Right cardiac atrium (tissue), 5 donors: ENCODE measurements at places on chromosomes 7 and 10.

DNA sequence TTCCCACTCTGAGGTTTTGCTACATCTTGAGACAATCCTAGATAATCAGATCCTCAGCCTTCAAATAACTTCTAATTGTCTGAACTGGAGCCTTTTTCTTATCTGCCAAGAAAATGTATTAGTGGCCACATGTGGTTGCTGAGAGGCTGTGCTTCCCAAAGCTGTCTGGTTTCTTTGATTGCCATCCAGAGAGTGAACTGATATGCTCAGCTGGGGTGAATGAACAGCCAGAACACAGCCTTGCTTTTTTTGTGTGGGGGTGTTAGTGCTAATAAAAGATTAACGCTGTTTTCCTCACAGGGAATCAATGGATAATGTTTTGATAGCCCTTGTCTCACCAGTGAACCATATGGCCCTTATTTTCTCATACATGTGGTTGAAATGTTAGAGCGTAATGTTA, 66.9 kb downstream of the BBS9 start:
- DNase-seq: no peak

DNA sequence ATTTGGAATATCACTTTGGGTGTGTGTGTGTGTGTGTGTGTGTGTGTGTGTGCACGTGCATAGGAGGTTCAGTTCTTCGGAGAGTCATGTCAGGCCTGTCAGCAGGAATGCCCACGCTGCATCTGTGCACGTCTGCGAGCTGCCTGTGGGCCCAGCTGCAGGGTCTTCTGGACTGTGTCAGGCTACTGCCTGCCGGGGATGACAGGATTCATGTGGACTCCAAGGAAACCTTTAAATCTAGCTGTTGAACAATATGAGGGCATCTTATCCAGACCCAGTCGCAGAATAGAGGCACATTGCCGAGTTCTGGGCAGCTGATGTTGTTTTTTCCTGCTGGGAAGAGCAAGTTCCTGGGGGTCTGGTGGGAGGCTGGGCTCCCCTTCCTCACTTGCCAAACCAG, 19.0 kb downstream of the AQP1 start:
- peak; percentile 52 for DNase-seq

- DNase-seq: peak; percentile 94
Measured at GRCh38 chr10:47311932-47312662, 10.2 kb upstream of the GDF2 start.

DNA sequence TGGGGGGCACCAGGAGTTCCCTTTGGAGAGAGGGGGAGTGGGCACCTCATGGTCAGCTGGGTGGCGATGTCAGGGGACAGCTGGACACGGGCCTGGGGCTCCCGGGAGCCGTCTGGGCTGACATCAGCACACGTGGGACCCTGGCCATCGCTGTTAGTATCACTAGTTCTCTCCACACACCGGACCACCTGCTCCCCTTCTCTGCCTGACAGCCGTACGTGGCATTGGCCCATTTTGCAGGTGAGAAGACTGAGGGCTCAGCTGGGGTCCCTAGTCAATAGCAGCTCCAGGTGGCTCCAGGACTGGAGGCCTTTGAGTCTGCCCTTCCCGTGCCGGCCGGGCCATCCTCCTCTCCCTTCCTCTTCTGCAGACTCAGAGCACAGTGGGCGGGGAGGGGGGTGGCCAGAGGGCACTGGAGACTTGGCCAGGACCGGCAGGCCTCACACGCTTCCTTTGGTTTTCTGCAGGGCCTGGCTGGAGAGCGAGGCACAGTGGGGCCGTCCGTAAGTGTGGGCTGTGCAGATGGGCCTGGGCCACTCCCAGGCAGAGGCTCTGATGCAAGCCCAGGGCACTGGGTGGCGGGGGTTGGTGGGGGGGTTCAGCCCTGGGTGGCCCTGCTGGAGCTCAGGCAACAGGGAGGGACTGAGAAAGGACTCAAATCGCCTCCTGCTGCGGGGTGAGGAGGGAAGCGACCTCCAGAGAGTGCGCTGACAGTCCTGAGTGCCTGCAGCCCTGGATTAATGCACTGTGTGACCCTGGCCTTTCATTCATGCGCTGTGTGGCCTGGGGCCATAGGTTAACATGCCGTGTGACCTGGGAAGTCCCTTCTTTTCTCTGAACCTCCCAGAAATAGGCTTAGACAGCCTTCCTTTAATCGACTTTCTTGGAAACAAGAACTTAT, 78.2 kb downstream of the MYL10 start:
- peak; percentile 29 for DNase-seq

DNA sequence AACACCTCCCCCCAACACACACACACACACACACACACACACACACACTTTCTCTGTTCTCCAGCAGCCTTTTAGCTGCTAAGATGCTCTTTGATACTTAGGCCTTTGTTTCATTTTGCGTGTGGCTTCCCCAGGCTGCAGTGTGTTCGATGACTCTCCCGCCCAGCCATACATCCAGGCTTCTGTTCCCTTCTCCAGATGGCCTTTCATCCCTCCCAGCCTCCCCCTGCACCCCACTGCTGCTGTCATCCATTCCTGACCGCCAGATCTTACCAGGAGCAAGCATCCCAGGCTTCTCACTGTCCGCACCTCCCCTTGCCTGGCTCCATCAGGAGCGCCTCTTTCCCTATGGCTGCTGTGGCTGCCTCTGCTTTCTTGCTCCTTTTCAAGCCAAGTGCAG, 77.8 kb upstream of the PPIF start:
- no peak for DNase-seq

DNA sequence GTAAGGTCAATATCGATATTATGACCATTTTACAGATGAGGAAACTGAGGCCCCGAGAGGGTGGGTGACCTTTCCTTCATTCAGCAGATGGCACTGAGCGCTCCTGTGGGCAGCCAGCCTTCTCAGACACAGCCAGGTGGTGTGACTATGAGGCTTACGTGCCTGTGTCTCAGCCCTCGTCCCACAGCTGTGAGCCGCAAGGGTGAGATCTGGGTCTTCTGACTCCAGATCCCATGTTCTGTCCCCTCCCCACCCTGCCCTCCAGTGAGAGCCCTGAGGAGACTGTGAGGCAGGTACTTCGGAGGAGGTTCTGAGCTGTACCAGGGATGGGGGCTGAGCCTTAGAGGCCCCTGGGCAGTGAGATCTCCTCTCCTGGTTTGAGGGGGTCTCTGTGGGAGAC, 613.8 kb upstream of the FOXK1 start:
- no peak for DNase-seq

DNA sequence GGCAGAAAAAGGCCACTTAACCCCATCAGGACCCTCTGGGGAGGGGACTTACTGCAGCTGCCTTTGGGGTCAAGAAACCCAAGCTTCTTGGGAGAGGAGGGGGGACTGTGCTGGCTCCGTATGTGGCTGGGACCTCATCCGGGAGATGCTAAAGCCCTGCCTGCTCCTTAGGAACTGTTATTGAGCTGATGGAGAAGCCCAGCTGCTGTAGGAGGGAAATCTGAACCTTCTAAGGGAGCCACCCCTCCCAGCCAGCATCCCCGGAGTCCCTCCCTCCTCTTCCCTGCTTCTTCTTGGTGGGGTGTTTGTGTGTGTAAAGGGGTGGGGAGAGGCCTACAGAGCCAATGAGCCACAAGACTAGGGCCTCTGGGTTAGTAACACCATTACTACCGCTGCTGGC, 8.2 kb downstream of the KCNIP2 start:
- DNase-seq: no peak

- no peak for DNase-seq
Measured at GRCh38 chr10:110993024-110993693, 73.8 kb downstream of the SHOC2 start.

DNA sequence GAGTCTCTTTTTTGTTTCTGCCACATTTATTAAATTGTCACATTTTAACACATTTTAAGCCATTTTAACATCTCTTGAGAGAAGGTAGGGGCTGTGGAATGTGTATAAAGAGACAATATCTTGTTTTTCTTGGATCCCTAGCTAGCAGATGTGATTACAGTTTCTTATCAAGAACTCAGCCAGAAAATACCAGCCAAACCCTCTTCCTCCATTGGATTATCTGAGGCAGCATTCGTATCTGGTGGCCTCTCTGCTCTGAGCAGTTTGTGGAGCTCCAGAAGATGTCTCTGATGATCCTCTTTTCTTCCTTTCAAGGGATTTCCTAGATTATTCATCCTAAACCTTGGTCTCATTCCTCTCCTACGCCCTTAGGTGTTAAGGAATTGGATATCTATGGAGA, 35.3 kb upstream of the PFKFB3 start:
- DNase-seq: no peak

DNA sequence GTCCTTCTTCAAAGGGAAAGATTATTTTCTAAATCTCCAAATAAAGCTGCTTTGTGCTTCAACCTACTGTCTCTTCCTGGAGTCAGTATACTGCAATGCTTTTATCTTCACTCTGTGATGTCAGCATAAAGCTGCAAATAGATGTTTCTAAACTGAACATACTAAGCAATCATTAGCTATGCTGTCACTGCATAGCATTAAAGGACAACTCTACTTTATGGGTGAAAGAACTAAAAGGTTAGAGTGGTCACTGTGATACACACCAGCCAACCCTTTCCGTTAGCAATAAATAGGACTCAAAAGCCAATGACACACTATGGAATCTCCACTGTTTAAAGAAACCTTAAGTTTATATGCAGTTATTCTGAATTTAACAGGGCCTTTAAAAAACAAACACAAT, 1.8 kb downstream of the CCDC186 start:
- no peak for DNase-seq

- no peak for DNase-seq
Measured at GRCh38 chr7:106384373-106384772, 99.6 kb upstream of the NAMPT start.

DNA sequence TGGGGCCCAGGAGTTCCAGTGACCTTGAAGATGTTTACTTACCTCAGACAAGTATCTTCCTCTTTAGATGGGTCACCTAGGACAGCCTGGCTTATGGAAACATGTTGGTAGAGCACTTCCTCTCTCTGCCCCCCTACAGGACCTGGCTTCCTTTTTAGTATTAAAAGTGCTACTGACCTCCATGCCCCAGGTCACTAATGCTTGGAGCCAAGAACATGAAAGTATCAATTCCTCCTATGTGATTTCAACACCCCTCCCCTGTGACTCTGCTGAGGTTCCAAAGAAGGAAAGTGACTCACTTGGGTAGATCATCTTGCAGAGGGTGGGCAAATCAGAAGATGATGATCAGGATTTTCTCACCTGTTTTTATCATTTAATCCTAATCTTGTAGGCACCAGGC, 125.3 kb upstream of the CCDC6 start:
- no peak for DNase-seq

- DNase-seq: peak; percentile 79
Measured at GRCh38 chr7:131106681-131107336, 220.9 kb upstream of the MKLN1 start.

- DNase-seq: no peak
Measured at GRCh38 chr7:114941692-114942091, 19.8 kb downstream of the MDFIC start.

- no peak for DNase-seq
Measured at GRCh38 chr10:43962346-43963191, 313.9 kb upstream of the ZNF32 start.

DNA sequence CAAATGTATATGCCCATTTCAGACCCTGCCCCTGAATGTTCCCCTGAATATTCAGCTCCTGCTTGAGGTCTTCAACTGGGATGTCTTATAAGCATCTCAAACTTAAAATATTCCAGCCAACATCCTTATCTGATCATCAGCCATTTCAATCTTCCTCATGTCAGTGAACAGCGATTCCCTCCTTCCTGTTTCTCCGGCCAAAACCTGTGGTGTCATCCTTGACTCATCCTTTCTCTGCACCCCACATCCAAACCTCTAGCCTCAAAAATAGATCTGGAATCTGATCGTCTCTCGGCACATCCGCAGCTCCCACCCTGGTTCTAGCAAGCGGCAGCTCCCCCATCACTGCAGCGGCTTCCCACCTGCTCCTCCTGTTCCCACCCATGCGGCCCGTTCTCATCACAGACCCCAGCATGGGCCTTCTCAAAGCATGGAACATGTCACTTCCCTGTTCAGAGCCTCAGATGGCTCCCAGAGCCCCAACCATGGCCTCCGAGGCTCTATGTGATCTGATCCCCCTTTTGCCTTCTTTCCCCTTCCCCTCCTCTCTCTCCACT, 165.7 kb downstream of the HECW1 start:
- no peak for DNase-seq

- no peak for DNase-seq
Measured at GRCh38 chr7:23285657-23286646, 13.2 kb upstream of the MALSU1 start.

DNA sequence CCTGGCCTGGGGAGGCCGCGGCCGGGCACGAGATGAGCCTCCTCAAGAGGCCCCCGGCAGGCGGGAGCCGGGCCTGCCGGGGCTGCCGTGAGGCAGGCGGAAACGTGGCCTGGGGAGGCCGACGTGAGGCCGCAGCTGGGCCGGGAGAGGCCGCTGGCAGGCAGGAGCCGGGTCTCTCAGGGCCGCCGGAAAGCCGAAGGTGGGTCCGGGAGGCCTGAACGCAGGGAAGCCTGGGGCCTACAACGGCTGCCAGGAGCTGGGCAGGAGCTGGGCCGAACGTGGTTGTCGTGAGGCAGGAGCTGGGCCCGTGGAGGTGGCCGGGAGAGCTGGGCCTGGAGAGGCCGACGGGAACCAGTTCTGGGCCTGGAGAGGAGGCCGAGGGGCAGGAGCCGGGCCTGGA, 171.9 kb downstream of the TPST1 start:
- no peak for DNase-seq

GRCh38 chr7:112546723-112547513, 66.1 kb downstream of the LSMEM1 start:
- no peak for DNase-seq

- DNase-seq: no peak
Measured at GRCh38 chr7:151941009-151941408, 15.2 kb upstream of the GALNTL5 start.

DNA sequence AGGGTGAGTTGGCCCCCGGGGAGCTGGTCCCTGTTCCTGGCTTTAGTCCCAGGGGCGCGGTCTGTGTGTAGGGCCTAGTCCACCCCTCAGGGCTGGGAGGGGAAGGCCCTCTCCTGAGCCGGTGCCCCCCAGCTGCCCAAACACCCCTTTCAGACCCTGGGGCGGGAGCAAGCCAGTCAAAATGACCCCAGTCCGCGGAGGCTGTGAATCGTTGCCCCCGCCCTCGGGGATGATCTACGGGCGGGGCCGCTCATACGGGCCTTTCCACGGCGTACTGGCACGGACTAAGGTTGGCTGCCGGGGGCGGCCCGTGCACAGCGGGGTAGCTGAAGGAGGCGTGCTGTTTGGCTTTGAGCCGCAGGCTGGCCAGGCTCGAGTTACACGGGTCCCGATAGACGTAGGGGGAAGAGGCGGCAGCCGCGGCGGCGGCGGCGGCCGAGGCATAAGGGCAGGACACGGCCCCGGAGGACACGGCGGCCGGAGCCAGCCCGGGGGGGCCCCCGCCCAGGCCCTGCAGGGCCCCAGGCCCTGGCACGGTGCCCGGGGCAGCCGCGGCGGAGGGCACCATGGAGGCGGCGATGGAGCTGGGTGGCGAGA, 4.3 kb downstream of the ELOVL3 start:
- DNase-seq: peak; percentile 82

GRCh38 chr7:134845461-134845860, 66.0 kb downstream of the CALD1 start:
- no peak for DNase-seq

- no peak for DNase-seq
Measured at GRCh38 chr10:103781329-103782061, 73.9 kb downstream of the SH3PXD2A start.

- no peak for DNase-seq
Measured at GRCh38 chr10:37965006-37965405, 11.4 kb downstream of the ZNF25 start.
